ENCODE measurements at places on chromosomes 13 and 19.

DNA sequence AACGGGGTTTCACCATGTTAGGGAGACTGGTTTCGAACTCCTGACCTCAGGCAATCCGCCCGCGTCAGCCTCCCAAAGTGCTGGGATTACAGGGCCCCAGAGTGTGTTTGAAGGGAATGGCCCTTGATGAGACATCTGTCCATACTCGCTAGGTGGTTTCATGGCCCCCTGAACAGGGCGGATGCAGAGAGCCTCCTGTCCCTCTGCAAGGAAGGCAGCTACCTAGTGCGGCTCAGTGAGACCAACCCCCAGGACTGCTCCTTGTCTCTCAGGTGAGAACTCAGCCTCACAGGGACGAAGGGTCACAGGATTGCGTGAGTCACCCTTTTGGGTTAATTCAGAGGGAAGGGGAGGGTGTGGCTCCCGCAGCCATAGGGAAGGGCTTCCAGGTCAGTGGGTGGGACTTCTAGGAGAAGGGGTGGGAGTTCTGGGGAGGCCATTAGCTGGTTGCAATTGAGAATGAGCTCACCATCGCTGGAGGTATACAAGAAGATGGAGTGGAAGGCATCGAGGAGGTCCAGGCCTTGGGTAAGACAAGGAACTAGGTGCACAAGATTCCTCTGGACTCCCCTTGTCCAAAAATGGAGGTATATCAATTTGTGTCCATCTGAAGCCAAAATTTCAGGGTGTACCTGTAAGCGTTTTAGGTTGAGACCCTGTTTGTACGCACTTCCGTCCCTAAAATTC, 9.2 kb downstream of the SHD start:
- DNase-seq, result no peak

DNA sequence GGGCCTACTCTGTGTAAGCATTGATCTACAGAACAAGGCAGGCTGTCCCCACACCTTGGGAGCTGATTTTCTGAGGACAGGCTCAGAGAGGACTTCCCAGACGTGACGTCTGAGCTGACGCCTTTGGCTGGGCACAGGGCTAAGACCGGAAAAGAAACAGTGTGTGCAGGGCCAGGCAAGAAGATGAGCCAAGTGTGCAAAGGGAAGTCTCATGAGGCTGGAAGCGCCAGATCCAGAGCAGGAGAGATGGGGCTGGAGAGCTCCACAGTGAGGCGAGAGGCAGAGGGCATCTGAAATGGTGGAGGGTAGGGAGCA, 12.7 kb downstream of the IGLON5 start:
- DNase-seq, result no peak

DNA sequence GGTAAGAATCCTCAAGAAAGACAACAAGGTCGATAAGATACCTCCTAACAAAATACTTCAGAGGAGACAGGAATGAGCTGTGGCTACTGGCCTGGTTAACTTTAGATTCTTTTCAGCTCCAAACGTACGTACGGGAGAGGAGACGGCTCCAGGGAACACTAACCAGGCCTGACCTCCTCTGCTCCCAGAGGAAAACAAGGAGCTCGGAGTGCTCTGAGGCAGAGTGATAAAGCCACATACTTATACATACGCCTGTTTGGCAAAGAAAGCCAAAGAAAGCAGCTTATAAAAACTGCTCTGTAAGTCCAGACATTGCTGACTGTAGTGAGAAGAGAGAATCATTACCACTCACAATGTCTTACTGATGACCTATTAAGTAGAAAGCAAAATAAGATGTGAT, 263.9 kb downstream of the MZT1 start:
- DNase-seq, result no peak

- no peak for DNase-seq
Measured at GRCh38 chr13:36313047-36313969, 15.7 kb upstream of the CCDC169 start.

DNA sequence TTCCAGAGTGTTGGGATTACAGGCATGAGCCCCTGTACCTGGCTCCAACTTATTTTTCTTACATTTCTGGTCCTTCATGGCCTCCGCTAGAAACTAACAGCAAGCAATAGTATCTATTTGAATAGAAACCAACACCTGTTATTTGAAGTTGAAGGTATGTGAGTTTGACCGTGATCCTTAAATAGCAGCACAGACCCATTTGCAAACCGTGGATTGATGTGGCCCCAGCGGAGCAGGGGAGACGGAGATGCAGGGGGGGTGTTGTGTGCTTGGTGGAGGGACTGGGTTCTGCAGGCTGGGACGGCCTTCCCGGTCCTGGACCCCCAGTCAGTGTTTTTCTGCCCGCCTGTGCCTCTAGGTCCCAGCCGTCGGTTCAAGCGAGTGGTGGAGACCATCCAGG, 16.9 kb downstream of the TMEM150B start:
- no peak for DNase-seq

GRCh38 chr19:38650172-38650775, 2.8 kb downstream of the ACTN4 start:
- DNase-seq, result no peak

GRCh38 chr13:32126756-32127155, 95.2 kb downstream of the FRY start:
- DNase-seq, result no peak

- no peak for DNase-seq
Measured at GRCh38 chr13:55869648-55870047, 1271.1 kb upstream of the PRR20A start.

DNA sequence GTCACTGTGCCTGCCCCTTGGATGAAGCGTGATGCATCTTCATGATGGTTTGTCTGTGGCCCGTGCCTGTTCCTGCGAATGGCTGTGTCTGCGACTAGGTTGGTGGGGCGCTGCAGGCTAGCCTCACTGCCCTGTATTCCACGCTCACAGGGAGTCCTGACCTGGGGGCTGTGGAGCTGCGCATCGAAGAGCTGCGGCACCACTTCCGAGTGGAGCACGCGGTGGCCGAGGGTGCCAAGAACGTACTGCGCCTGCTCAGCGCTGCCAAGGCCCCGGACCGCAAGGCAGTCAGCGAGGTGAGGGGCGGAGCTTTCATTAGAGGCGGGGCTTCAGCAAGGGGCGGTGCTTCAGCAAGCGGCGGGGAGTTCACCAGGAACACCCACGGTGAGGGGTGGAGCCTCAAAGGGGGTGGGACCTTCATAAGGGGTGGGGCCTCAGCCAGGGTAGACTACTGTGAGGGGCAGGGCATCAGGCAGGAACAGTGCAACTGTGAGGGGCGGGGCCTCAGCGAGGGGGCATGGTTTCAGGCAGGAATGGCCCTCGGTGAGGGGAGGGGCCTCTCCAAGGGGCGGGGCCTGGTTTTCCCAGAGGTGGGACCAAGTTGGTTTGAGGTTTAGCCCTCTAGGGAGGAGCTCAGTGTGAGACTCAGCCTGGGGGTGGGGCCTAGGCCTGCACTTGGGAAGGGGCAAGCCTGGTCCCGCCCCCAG, 17.2 kb downstream of the PKN1 start:
- no peak for DNase-seq

DNA sequence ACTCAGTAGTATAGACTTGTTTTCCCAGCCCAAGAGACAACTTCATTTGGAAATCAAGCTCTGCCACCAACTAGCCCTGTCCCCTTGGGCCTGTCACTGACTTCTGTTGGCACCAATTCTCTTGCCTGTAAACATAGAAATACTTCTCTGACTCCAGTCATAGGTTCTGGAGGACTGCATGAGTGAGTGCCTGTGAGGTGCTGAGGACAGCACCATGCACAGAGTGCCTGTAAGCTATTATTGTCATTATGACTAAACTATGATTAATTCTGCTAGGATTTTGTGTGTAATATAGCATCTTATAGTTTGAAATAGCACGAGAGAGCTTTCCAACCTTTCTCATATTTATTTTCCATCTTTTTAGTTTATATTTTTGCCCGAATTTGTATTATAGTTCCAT, 247.9 kb downstream of the MYO16 start:
- no peak for DNase-seq

DNA sequence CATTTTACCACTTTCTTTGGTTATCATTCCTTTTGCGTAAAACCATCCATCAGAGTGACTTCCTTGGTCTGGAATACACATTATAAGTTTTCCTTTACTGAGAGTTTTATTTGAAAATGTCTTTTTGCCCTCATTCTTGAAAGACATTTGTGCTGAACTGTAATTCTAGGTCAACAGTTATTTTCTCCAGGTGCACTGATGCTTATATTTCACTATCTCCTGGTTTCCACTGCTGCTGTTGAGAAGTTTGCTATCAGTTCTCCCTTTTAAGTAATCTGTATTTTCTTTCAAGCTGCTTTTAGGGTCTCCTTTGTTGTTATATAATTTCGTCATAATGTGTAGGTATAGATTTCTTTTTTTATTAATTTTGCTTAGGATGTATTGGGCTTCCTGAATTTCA, 160.0 kb downstream of the DCT start:
- DNase-seq, result no peak

- DNase-seq, result no peak
Measured at GRCh38 chr13:25662516-25662915, 290.7 kb downstream of the ATP8A2 start.

DNA sequence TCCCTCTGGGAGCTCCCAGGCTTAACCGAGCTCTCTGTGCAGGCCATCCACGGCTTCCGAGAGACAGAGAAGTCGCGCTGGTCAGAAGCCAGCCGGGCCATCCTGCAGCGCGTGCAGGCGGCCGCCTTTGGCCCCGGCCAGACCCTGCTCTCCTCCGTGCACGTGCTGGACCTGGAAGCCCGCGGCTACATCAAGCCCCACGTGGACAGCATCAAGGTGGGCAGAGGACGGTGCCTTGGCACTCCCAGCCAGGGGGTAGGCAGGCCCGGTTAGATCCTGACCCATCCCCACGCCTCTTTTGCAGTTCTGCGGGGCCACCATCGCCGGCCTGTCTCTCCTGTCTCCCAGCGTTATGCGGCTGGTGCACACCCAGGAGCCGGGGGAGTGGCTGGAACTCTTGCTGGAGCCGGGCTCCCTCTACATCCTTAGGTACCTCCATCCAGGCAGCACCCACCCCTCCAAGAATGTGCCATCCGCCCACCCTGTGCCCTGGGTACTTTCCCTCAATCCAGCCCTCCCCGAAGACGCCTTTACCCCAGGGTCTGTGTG, 1.5 kb downstream of the PSPN start:
- DNase-seq, result no peak

- DNase-seq, result no peak
Measured at GRCh38 chr13:41547251-41548000, 90.1 kb downstream of the RGCC start.

DNA sequence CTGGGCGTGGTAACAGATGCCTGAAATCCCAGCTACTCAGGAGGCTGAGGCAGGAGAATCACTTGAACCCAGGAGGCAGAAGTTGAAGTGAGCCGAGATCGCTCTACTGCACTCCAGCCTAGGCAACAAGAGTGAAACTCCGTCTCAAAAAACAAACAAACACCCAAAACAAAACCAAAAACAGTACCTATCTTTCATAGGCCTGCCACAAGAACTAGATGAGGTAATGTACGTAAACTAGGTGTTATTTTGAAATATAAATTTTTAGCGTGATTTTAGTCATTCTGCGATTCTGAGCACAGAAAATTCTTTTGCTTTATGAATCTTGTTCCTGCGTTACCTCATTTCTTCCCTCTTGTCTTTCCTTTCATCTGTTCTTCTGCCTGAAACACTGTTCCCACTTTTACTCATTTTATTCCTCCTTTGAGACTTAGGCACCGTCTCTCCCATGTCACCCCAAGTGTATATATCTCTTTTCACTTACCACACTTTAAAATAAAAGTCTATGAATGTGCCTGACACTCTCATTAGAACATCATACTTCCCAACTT, 238.2 kb upstream of the HTR2A start:
- no peak for DNase-seq

GRCh38 chr19:12802267-12803106, 618 bp downstream of the THSD8 start:
- DNase-seq, result no peak

DNA sequence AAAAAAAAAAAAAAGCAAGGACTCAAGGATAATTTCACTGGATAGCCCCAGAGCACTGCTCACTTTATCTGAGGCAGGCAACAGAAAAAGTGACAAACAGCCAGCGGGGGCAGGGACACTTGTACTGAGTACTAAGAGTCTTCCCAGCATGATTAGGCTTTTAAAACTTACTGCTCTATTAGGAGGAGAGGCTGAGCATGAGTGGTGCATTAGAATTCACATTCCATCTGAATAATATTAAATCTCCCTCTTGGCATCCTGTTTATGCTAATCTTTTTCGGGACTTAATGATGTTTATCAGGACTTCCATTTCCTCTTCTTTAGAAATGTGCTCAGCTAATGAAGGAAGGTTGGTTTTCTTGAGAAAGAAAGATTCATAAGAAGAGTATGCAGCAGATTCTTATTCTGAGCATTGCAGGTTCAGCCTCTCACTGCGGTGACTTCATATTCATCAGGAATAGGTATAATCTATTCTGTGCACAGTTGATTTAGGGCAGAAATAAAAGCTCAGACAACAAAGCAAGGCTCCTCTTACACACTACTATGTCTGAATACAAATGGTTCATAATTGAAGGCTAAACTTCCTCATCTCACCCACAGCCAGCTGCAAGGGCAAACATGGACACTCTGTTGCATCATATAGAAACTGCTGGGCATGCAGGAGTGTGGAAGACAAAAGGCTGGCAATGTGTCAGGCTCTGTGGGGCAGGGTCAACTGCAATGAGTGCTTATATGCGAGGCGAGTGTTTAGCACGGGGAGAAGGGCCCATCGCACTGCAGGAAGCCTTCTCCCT, 107.0 kb downstream of the KL start:
- no peak for DNase-seq

DNA sequence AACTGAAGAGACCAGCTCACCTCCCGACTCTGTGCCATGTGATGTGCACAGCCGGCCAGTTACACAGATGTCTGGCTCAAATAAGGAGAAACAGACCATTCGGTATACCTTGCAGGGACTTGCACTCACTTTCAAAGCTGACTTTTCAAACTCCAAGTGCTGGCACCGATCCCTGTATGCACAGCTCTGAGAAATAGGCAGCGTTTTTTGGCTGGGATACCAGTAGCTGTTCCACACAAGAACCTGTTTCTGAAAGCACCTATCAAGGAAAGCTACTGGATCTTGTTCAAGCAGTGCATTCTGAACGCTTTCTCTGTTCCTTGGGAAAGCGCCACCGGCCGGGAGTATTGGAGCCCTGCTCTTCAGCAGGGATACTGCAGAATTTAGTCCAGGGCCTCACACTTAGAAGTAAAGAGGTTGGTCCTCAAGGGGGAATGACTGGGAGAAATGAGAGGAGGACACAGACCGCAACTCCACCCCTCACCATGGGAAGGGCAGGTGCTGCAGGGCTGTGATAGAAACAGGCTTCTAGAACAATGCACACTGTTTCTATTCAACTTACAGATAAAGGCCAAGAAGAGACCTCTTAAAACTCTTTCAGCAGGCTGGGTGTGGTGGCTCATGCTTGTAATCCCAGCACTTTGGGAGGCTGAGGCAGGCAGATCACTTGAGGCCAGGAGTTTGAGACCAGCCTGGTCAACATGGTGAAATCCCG, 53.6 kb upstream of the PABPC3 start:
- DNase-seq, result no peak

GRCh38 chr13:33081666-33082065, 65.4 kb downstream of the KL start:
- DNase-seq, result no peak

DNA sequence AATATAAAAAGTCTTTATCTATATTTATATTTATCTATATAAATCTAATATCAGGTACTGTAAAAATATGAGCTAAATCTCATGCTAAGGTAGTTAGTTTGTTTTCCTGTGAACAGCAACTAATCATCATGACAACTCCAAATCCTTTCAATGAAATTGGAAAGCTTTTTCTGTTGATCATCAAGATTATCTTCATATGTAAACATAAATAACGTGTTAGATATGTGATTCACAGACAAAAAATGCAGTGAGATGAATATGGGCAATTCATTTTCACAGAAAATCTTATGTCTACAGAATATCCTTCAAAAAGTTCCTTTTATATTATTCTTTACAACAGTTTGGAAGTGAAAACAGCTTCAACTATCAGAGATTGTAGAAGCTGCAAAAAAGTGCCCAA, 41.7 kb upstream of the EEF1AKMT1 start:
- no peak for DNase-seq

All from effector CD4-positive, alpha-beta T cell (primary cell).